ENCODE measurements at places on chromosomes 6 and 20.
A peak's percentile ranks its signal among the peaks of the same experiment; 100 is the strongest.

- no peak for DNase-seq
Measured at GRCh38 chr6:124033501-124033900, 229.8 kb downstream of the NKAIN2 start.

GRCh38 chr6:137095651-137096238 is 51.0 kb upstream of the IL20RA start:
- no peak for DNase-seq

- no peak for DNase-seq
Measured at GRCh38 chr20:63312690-63313348, 19.8 kb downstream of the COL20A1 start.

GRCh38 chr20:43761386-43762340 is 34.9 kb upstream of the GTSF1L start:
- no peak for DNase-seq

- no peak for DNase-seq
Measured at GRCh38 chr6:4794140-4794707, 18.0 kb downstream of the CDYL start.

DNA sequence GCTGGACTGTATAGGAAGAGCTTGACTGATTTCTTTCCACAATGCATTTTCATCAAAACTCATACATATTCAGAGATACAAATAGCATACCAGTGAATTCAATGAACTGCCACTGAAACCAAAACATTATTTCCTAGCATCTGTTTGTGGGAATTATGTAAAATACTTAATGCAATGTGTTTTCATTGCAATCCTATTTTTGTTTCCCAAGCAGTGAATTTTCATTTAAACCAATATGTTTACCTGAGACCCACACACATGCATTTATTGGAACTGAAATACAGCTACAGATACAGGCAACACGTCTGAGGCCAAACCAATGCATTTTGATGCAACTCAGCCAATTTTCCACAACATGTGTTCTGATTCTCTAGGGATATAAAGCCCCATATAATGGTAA is 33.2 kb upstream of the TFAP2A start:
- DNase-seq, result no peak

- DNase-seq, result no peak
Measured at GRCh38 chr20:25459916-25460535, 52.6 kb downstream of the GINS1 start.

- no peak for DNase-seq
Measured at GRCh38 chr6:140344142-140344913, 969.9 kb upstream of the CITED2 start.

DNA sequence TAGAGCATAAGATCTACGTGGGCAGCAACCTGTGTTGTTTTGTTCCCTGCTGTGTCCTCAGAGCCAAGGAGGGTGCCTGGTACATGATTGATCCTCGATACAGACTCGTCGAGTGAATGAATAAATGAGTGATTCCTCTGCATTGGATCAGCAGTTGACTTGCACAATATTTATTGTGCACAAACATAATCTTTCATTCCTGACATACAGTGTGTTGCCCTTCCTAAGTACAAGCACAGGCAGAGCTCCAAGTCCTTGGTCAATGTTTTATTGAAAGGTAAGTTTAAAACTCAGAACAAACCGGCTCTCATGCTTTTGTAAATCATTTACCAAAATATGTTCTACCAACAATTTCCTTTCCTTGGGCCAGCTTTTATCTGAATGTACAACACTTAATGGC is 57.4 kb downstream of the STMND1 start:
- no peak for DNase-seq

DNA sequence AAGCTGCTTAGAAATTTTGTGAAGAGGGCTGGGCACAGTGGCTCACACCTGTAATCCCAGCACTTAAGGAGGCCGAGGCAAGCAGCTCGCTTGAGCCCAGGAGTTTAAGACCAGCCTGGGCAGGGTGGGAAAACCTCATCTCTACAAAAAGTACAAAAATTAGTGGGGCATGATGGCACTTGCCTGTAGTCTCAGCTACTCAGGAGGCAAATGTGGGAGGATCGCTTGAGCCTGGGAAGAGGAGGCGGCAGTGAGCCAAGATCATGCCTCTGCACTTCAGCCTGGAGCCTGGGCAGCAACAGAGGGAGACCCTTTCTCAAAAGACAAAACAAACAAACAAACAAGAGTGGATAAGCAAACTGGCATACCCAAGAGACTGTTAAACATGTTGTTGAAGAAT is 308.3 kb upstream of the ADGRB3 start:
- no peak for DNase-seq

DNA sequence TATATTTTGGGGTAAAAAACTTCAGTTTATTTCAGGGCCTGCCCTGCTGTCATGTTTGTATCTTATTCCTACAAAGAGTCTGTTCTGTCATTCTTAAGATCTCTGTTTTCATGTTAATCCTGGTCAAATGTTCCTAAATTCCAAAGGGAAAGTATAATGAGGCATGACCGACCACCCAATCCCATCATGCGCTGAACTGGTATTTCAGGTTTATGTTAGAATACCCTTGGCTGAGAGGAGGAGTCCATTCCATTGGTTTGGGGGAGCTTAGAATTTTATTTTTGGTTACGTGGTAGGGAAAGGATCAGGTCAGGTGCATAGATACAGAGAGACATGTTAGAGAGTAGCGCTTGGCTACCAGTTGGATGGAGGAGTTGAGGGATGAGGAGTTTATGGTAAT is 25.7 kb downstream of the CFAP61 start:
- no peak for DNase-seq

GRCh38 chr6:81727876-81728517 is 24.5 kb downstream of the TENT5A start:
- no peak for DNase-seq

GRCh38 chr6:148557796-148558321 is 189.0 kb upstream of the UST start:
- DNase-seq, result no peak

DNA sequence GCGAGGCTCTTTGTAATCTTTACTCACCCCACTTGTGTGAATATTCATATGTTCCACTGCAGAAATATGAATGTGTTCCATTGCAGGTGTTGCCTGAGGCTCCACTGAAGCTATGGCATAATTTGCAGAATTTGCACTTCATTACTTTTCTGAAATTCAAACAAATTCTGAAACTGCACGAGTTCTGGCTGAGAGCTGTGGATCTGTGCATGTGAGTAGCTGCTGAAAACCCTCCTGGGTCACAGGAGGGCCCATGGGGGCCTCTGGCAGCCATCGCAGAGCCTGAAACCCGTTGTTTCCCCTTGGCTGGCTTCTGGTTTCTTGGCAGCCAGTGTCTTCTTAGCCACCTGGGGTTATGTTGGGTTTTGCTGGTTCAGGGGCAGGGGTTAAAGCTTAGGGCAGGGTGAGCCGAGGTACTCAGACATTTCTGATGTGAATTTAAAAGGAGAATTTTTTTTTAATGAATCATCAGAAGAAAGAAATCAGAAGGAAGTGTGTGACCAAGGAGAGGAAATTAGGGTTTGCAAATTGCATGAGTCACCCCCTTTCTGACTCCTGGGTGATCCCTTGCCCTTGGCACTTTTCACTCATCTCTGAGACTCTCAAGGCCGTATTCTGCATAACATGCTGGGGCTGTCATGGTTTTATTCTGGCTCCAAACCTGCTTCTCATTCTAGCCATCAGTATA is 40.6 kb downstream of the TOX2 start:
- peak; percentile 58 for DNase-seq

GRCh38 chr6:84052204-84052882 is 18.8 kb downstream of the MRAP2 start:
- no peak for DNase-seq

DNA sequence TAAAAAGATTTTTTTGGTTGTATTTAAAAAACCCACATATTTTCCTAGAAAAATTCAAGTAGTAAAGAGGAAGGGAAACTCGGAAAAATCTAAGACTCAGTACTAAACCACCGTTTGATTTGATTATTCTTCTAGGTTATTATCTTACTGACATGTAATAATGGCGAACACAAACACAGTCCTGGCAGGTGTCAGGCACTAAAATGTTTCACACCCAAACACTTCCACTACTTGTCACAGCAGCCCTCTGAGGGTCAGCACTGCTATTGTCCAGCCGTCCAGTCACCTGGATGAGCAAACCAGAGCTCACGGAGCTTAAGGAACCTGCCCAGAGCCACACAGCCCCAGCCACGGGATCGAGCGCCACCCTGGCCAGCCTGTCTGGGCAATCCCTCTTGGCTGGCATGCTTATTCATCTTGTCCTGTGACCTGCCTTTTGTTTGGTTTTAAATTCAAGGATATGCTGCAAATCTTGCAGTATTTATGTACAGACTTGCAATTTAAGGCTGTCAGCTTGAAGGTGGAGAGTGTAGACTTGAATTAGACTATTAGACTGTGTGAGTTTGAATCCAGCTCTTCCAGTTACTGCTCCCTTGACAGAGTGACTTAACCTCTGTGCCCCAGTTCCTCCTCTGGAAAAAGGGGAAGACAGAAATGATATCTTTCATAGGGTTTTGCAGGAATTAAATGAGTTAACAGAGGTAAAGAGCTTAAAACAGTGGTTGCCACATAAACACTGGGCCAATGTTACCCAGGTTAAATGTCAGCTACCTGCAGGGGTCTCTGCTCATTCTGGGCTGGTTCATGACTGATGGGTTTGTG is 82.2 kb downstream of the CDYL start:
- DNase-seq, result no peak

DNA sequence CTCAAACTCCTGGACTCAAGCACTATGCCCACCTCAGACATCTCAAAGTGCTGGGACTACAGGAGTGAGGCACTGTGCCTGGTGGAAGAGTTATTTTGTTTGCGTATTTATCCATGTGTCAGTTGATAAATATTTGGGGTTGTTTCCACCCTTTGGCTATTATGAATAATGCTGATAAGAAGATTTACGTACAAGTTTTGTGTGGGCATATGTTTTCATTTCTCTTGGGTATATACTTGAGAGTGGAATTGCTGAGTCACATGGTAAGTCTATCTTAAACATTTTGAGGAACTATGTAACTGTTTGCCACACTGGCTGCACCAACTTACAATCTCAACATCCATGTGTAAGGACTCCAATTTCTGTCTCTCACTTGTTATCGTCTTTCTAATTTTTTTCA is 200.3 kb downstream of the RNGTT start:
- no peak for DNase-seq

GRCh38 chr6:47529734-47530133 is 52.1 kb downstream of the CD2AP start:
- DNase-seq, result no peak

GRCh38 chr6:42396720-42397119 is 55.0 kb downstream of the TRERF1 start:
- peak; percentile 22 for DNase-seq

DNA sequence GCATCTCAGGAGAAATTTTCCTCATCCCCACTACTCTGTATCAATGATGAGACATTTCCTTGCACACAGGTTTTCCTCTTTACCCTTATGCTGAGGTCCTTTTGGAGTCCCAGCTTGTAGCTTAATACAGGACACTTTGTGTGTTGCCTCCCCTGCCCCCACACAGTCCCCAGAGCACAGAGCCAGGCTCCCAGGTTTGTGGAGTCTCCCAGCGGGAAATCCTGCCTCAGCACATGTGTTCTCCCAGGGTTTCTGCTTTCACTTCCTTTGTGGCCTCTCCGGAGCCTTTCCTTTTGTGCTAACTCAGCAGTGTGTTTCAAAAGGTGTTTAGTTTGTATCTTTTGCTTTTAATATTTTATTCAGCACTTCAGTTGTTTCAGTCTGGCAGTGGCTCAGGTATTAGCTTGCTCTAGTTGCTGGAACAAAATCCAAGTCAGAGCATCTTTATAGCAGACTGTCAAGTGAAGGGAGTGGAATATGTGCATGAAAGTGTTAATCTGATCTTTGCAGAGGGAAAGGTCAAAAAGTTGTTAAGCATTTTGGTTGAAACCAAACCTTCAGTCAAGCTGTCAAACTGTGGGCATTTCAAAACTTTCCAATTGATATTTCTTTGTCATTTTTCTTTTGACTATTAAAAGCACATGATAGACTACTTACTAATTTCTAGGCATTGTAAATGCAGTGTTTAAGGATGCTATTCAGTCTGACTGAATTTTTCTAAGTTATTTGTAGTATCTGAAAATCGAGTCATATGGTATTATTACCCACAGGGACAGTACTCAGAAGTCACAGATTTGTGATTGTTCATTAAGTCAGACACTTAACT is 8.6 kb downstream of the SNX9 start:
- DNase-seq, result no peak

DNA sequence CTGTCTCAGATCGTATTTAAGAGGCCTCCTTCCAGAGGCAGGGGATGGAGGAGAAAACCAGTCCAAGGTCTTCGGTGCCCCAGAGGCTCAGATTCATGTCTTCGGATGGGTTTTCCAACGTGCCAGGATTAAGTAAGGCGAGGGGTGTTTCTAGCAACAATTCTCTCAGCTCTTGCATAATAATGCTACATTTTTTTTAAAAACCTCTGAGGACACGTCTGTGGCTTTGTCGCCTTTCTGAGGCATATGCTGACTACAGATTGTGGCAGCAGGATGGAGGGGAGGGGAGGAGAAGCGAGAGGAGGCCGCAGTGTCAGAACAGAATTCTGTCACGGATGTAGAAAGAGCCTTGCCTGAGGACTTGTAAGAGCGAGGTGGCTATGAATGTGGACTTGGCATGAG is 17.7 kb upstream of the CCDC167 start:
- DNase-seq, result peak; percentile 68

GRCh38 chr20:54623991-54624569 is 148.7 kb downstream of the DOK5 start:
- no peak for DNase-seq

GRCh38 chr6:116483616-116484015 is 22.4 kb downstream of the CALHM6 start:
- no peak for DNase-seq

DNA sequence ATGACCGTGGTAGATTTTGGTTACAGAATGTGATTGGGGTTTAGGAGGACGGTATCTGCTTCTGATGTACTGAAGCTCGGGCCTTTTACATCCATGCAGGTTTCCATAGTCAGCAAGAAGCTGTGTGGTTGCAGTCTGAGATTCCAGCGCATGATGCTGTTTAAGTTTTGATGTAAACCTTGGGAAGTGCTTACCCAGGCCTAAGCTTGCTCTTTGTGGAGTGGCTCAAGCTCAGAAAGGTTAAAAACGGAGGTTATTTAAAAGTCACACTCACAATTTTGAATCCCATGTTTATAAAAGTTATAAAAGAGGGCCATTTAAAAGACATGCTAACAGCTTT is 121.4 kb downstream of the TIAM2 start:
- no peak for DNase-seq

GRCh38 chr20:43975096-43975768 is 60.6 kb downstream of the TOX2 start:
- DNase-seq, result no peak

- DNase-seq, result no peak
Measured at GRCh38 chr6:87244380-87244779, 78.0 kb upstream of the SMIM8 start.

All from activated T-cell treated with anti-CD3 and anti-CD28 coated beads, Interleukin-2, amount 50 U/mL, for 1 hour (primary cell).